ENCODE measurements at places on chromosomes 1 and 21.

DNA sequence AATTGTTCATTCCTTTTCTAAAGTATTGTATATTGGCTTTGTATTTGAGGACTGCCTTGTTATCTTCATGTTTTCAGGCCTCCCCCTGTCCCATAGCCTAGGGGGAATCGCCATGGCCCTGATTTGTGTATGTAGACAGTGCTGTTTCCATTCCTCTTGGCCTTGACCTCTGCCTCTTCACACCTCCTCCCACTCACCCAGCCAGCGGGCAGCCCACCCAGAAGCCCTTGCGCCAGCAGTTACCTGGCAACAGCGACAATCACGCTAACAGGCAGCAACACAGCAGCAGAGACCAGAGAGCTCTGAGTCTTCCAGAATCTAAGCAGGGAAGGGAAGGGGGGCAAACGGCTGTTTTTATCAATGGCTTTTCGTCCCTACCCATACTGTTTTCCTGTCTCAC is 50.0 kb upstream of the NPL start:
- DNase-seq, result no peak

DNA sequence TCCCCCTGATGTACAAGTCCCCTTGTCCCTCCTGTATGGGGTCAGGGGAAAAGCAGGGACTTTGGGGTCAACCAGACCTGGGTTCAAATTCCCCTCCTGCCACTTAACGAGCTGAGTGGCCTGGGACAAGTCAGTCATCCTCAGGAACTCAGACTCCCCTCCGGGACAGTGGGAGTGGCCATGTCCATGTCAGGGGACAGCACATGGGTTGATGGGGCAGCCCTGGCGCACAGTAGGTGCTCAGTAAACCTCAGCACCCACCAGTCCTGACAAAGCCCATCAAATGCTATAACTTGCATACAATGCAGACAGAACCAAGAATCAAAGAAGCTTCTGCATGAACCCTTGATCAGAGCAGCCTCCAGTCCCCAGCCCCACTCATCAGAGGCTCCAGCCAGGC is 30.0 kb downstream of the MATN1 start:
- DNase-seq, result no peak

GRCh38 chr1:15100121-15100879 is 53.2 kb upstream of the TMEM51 start:
- peak; percentile 6 for DNase-seq

DNA sequence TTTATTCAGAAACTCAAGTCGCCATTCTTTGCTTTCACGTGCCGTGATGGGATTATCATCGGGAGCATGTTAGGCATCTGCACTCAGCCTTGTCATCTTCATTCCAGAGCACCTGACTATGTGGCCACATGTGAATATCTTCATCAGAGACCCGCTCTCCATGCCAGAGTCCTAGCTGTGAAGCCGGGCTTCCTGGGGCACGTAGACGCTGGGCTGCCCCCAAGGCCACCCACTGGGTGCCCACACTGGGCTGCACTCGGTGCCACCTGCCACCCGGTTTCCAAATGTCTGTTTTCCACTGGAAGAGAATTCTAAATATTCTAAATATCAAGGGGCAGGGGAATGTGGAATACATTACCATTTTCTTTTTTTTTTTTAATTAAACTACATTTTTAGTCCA is 43.8 kb downstream of the SLC37A1 start:
- DNase-seq, result no peak

DNA sequence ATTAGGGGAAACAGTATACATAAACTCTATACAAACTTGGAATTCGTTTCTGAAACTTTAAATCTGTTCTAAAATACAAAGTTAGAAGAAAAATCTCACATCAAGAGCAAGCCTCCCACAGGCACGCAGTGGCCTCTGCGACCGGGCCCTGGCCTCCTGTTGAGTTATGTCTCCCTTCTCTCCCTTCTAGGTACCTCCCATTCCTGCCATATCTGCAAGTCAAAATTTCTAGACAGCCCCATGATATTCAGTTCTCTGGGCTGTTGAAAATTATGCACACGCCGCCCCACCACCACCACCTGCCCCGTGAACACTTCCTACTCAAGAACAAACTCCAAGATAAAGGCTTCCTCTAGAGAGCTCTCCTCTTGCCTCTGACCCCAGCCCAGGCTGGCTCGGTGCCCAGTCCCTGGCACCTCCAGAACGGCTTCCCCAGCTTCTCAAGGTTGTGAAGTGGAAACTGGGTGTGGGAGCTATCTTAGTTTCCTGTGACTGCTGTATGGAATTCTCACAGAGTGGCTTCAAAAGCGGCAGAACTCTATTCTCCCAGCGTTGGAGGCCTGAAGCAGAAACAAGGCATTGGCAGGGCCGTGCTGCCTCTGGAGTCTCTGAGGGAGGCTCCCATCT is 37.7 kb upstream of the LRP8 start:
- no peak for DNase-seq

- DNase-seq, result no peak
These were observed 62.1 kb downstream of the HSPG2 start for GRCh38 chr1:21874778-21875547.

GRCh38 chr1:150973836-150974579 is 627 bp downstream of the CERS2 start:
- DNase-seq, result peak; percentile 27

DNA sequence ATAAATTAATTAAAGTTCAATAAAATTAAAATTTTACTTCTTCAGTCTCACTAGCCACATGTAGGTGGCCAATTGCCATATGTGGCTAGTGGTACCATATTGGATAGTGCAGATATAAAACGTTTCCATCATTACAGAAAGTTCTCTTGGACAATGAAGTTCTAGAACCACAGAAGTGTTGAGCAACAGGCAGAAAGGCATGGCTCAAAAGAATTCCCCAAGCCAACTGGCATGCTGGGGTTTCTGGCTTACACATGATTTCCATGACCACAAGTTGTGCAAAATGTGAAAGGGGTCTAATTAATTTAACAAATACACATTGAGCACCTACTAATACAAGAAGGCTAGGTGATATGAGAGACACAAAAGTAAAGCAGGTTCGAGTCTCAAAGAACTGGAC is 72.2 kb upstream of the CDC42BPA start:
- DNase-seq, result peak; percentile 11

DNA sequence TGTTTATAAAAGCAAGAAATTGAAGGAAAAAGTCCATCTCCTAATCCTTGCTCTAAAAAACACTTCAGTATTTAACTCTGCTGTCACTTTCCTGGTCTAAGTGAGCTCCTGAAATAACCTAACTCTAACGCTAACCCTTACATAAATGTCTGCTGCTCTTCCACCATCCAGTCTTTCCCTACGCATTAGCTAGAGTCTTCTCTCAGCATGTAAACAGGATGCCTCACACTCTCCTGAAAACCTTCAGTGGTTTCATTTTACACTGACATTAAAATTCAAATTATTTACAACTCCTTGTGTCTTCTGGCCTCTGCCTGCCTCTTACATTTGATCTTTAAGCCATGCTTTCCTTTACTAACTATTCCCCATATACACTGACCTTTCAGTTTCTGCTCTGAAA is 697.6 kb upstream of the CXADR start:
- no peak for DNase-seq

DNA sequence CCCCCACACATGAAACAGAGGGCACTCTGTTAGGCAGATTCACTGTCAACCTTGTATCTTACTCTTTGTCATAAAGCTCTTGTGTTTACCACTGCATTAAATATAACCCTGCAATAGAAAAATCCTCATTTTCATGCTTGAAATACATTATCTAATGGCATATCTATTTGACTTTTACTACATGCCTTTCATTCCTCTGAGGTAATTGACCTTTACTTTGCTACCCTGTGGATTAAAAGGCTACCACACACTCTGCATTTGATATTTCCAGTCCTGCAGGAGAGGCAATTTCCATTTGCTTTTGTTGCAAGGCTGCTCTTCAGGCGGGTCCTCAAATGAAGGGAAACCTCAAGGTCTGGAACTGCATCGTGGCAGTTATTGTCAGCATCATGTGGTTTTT is 238.0 kb downstream of the NTNG1 start:
- no peak for DNase-seq

- DNase-seq, result no peak
These were observed 13.1 kb downstream of the UBIAD1 start for GRCh38 chr1:11285883-11286734.

- no peak for DNase-seq
These were observed 60.1 kb upstream of the TARBP1 start for GRCh38 chr1:234538930-234539649.

DNA sequence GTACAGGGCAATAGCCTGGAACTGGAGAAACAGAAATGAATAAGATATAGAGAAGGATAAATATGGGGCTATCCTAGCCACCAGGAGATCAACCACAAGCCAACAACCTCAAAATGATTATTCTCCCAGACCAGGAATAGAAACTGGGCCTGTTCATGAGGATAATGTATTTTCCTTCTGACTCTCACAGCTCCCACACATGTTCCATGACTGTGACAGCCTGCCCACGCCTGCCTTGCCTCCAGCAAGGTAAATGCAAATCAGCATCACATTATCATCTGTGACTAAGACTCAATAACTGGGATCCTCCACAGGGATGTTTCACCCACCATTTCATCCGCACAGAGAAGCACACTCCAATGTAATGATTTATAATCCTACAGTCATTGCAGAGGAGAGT is 3.3 kb downstream of the ENSA start:
- DNase-seq, result no peak

DNA sequence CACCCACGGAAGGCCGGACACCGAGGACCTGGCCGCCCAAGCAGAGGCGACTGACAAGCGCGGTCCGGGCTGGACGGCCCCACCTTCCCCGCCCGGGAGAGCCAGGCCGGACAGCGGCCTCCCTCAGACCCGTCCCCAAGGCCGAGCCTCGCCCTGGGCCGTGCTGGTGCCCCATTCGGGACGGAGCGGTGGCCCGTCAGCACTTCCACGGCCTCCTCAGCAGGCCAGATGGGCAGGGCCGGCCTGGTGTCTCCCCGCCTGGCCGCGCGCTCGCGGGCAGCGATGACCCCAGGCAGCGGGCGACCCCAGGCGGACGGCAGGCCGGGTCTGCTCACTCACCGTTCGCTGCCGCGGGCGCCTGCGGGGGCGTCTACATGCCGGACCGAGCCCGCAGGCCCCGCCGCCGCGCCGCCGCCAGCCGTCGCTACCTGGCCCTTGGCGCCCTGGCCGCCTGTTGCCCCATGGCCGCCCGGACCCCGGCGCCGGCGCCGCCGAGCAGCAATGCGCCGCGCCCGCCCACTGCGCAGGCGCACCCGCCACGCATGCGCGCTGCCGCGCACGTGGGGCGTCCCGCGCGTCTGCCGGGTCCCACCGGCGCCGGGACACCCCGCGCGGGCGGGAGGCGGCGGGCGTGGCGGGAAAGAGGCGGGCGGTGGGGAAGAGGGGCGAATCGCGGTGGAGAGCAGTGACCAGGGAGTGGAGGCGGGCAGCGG is at the start of gene NADK:
Gene NADK, minus strand, starts transcription at position 521 of the 713 bp plus-strand sequence. CDS start 13,064 bp downstream, outside the sequence.
- DNase-seq, result peak; percentile 53

GRCh38 chr21:22575165-22575584 is 1577.0 kb downstream of the NCAM2 start:
- peak; percentile 3 for DNase-seq

- DNase-seq, result no peak
These were observed 8.7 kb upstream of the CD53 start for GRCh38 chr1:110864287-110864686.

DNA sequence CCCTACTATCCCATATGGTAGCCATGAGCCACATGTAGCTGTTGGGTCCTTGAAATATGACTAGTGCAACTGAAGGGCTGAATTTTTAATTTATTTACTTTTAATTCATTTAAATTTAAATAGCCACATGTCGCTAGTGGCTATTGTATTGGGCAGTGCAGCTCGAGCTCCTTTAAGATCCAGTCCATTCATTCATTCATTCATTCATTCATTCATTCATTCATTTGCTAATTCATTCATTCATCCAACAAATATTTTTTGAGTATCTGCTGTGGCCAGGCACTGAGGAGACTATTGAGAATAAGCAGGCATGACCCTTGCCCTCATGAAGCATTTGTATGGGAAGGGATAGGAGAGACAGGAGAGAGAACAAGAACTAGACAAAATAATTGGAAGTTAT is 29.5 kb upstream of the ACOT11 start:
- no peak for DNase-seq

- DNase-seq, result no peak
These were observed 422 bp upstream of the RSBN1 start for GRCh38 chr1:113812661-113813135.

DNA sequence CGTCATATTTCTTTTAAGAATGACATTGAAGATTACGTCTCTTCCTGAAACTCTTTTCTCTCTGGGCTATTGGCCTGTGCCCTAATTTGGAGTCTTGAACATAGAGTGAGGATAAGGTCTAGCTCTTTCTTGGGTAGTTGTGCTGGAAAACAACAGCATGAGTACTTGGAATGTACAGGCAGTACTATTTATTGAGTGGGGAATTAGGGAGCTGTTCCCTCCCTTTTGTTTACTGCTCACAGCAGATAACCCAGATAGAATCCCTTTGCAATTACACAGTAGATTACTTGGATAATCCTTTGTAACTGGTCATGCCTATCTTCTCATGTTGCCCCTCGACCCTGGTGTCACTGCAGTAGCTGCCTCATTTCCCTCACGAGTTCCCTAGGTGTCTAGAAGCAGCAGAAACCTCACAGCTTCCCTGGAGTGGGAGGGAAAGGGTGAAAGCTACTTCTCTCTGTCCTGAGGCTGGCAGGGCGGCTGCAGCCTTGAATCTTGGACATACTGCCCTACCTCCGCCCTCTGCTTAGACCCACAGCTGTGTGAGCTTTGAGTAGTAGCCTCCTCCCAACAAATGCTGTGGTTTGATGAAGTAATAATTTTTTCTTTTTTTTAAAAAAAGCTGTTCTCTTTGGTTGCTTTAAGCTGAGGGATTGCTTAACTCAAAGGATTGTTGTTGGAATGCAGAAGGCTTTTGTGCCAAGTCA is 70.6 kb downstream of the FGGY start:
- peak; percentile 84 for DNase-seq

DNA sequence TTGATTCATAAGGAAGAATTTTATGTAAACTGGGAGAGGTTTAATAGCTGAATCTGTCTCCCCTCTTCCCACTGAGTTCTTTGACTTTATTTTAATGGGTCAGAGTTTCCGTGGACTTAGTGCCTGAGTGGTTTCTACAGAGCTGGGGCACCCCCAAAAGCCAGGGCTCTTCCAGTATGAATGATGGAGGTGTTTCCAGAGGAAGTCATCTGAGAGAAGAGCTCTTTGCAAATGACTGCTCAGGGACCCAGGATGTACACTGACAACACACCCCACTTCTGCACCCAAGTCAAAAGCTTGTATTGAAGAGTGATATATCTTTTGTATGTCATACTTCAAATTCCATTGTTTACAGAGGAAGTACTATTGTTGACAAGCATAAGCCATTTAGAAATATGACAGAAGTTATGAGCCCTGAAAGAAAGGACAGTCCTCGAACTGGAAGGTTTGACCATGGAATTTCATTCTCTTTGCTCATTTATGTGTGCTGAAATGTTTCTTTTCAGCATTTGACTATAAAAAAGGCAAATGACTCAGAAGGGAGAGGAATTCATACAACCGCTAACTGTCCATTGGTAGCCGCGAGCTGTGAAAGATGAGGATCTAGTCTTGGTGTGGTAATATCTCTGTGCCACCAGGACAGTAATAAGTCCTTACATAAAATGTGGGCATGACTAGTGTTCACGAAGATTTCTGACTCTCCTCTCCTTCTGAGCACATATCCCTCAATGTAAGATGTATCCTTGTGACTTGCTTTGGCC is 25.4 kb upstream of the LMX1A start:
- DNase-seq, result no peak

- DNase-seq, result no peak
These were observed 9.0 kb downstream of the CREG1 start for GRCh38 chr1:167544447-167545093.

GRCh38 chr1:170309389-170310013 is 163.7 kb downstream of the NTMT2 start:
- DNase-seq, result peak; percentile 4

Measured in NCI-H226 (cell line).